SJSA1 (cell line): ENCODE measurements at places on chromosomes 11 and 22. TPM values are rescaled to one million over a fixed set of nuclear protein-coding genes. Genes with fewer than 3 reads are reported as not detected.

MYBPC3 gene
- total RNA-seq: not detected in 2 replicates

GRCh38 chr22:43885786-43886185 lies 6.0 kb downstream of the PNPLA5 start:
- DNase-seq: no peak

DNA sequence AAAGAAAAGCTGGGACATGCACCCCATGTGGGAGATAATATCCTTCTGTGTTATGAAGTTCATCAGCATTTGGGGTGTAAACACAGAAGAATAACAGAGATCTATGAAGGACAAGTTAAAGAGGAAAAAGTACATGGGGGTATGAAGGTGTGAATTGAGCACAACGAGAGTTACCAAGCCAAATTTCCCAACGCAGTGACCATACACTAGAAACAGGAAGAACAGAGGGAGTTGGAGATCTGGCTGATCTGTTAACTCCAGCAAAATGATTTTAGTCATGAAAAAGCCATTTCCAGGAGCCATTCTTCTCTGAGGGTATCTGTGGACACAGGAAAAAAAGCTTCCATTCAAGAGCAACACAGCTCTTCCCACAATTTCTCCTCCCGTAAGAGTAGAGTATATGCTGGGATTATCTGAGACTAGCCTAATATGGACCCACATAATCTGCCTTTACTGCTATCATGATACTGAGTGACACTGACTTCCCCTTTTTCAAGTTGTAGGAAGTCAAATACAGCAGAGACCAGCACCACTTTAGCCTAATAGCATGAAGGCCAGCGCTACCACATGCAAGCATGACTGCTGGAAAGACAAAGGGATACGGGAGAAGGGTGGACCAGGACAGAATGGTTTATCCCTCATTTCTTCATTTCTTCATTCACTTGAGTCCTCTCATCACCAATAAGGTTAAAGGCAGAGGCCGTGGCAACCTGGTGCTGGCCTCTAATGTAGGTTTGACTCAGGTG lies 19.6 kb upstream of the OR8D2 start:
- no peak for DNase-seq

TCF20 gene
- total RNA-seq: 27.7 and 34.1 TPM in 2 replicates

- DNase-seq: no peak
Measured at GRCh38 chr22:38900677-38901076, 28.7 kb upstream of the CBX6 start.

DNA sequence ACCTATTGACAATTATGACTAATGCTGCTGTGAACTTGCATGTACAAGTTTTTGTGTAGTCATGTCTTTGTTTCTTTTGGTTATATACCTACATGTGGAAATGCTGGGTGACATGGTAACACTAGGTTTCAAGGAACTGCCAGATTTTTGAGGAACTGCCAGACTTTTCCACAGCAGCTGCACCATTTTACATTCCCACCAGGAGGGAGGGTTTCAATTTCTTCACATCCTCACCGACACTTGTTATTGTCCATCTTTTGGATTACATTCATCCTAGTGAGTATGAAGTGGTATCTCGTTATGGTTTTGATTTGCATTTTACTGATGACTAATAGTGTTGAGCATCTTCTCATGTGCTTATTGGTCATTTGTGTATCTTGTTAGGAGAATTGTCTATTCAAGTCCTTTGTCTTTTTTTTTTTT lies 13.3 kb downstream of the CLDN5 start:
- DNase-seq: no peak

CD248 gene
- total RNA-seq: 576 and 629 TPM in 2 replicates

GSTP1 gene
- total RNA-seq: 2,425 and 2,720 TPM in 2 replicates

GRCh38 chr11:102237096-102237735 lies 80.1 kb upstream of the BIRC3 start:
- DNase-seq: no peak

DNA sequence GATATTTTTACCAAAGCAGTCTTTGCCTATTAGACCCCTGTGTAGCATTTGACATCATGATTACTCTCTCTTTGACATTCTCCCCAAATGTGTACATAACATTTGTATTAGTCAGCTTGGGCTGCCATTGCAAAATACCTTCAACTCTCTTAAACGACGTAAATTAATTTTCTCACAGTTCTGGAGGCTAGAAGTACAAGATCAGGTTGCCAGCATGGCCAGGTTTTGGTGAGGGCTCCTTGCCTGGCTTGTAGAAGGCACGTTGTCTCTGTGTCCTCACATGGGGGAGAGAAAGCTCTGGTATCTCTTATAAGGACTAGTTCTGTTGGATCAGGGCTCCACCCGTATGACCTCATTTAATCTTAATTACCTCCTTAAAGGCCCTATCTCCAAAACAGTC lies 12.3 kb upstream of the DLAT start:
- no peak for DNase-seq

GAS2 gene
- total RNA-seq: 1.8 and 2.0 TPM in 2 replicates

- DNase-seq: no peak
Measured at GRCh38 chr11:4881188-4881587, 512 bp upstream of the OR51T1 start.

ANGPTL5 gene
- total RNA-seq: not detected in 2 replicates

DNA sequence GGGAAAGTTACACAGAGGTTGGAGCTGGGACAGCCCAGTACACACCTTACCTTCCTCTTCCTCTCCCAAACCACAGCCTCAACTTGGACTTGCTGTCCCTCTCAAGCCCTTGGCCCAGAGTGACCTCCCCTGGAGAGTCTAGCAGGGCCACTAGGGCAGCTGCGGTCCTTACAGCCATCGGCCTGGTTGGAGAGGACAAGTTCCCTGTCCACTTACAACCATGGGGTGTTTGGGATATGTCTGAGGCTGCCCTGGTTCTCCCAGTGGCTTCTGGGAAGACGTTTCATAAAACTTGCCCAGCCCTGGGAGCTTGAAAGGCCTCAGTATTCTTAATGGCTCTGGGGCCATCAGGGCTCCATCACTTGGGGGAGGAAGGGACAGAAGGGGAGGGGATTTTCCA lies 13.1 kb upstream of the DGKZ start:
- DNase-seq: no peak

DNA sequence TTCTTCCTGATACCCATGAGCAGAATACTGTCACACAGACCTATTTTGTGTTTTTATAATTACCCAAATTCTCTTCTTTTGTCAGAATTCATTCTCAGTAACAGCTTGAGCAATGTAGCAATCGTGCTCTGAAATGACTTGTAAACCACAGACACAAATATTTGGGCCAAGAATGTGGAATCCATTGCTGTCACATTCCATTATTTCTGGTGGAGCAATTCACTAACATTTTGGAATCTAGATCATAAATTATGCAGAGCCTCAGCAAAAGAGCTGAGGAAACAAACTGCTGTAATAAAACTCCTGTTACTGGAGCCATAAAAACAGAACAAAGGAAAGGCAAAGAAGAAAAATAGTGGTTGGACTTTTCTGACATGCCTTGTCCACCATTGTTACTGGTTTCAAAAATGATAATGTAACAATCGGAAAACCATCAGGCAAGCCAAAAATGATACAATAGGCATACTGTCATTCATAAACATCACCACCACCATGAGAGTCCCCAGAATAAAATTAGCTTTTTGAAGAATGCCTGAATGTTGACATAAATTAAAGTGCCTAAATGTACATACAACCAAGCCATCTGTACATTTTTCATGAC lies 223.4 kb upstream of the PITPNB start:
- peak; percentile 51 for DNase-seq

GRCh38 chr22:30276039-30276438 lies 9.4 kb upstream of the OSM start:
- DNase-seq: no peak

- no peak for DNase-seq
Measured at GRCh38 chr22:26579331-26579886, 10.5 kb downstream of the TPST2 start.

- DNase-seq: no peak
Measured at GRCh38 chr11:36487619-36488018, 22.5 kb downstream of the TRAF6 start.

GLYAT gene
- total RNA-seq: not detected in 2 replicates

FOXR1 gene
- total RNA-seq: not detected in 2 replicates

DNA sequence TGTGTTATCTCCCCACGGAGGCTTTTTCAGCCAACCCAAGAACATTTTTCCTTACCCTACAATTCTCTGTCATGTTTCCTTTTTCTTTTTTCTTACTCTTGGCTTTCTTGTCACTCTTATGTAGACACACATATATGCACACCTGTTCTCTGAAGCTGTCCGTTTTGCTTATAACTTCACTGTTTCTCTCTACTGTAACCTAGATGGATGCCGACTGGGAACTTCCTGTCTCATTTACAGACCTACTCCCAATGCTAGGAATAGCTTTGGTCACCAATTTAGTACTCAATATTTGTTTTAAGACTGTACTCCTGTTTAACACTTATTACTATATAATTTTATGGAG lies 9.9 kb upstream of the CASP12 start:
- no peak for DNase-seq

DAGLA gene
- total RNA-seq: 2.6 TPM in 2 replicates

TMEM86A gene
- 0.32 TPM in 1 of 2 replicates, not detected in the other for total RNA-seq

- no peak for DNase-seq
Measured at GRCh38 chr11:125129316-125129993, 18.0 kb upstream of the TMEM218 start.

DNA sequence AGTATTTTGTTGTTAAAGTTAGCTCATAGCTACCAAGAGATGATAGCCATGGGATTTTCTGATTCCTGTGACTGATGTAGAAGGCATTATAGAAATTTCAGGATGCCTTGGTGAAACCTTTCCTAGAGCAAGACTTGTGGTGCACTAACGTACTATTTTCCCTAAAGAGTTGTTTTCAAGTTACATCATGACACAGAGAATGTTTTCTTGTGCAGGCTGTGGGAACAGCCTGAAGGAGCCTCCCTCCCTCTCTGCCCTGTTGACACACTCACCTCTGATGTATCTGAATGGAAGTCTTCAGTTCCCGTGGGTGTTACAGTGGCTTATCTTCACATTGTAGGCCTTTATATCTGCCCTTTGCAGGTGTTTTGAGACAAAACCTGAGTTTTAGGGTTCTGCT lies 121.6 kb downstream of the LDLRAD3 start:
- no peak for DNase-seq

IRF7 gene
- 4.3 and 5.9 TPM in 2 replicates for total RNA-seq

DNA sequence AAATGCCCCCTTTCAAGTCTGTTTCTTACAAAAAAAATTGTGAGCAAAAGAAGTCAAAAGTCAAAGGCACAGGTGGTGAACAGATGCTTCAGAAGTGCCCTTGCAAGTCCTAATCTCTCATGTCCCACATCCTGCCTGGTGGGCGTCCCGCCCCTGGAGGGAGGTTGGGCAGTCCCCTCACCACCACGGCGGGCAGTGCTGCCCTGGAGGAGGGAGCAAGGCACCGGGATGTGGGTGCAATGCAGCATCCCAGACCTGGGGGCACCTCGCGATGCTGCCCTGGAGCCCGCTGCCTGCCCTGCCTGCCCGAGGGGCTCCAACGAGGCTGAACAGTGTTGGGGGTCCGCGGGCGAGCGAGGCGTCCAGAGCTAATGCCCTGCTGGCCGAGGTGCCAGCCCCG lies 15.9 kb downstream of the MRGPRG start:
- no peak for DNase-seq

DNA sequence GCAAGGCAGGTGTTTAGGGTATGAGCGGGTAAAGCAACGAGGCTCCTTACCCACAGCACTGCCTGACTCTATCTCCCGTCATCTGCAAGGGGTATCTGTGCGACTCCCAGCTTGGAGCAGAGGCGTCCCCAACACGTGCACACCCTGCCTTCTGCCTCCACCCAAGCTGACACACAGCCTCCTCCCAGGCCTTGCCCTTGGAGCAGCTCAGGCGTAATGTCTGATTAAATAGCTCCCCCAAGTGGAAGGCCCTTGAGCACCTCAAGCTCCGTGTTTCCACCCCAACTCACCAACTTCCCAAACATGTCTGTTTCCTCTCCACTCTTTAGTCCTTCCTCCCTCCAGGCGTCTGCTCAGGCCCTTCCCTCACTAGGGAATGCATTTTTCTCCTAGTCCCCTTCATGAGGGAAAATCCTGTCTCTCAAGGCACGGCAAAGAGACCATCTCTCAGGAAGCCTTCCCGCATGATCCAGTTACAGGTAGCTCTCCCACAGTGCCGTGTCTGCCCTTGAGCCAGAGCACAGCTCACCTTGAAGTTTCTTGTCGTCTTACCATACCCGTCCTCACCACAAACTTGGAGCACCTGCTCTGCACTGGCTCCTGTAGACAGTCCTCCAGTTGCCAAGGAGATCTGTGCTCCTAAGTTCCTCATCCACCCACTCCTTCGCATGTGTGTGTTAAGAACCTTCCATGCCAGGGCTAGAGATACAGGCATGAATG lies 15.8 kb downstream of the CYB5R2 start:
- DNase-seq: peak; percentile 48

DNA sequence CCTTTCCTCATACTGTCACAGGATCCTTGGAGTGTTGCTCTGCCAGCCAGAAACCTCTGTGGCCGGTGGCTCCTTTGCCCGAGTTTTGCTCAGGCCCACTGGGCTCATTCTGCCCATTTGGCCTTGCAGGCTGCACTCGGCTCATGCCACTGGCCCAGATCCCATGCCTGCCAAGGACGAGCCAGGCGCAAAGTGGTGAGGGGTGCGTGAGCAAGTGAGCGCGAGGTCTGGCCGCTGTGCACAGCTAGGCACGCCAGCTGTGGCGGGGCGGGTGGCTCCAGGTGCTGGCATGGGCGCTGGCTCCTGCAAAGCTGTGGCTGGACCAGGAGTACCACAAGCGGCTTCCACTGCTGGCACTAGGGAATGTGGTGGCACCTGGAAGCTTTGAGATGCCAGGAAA lies 2.8 kb upstream of the RNF141 start:
- DNase-seq: no peak

DNA sequence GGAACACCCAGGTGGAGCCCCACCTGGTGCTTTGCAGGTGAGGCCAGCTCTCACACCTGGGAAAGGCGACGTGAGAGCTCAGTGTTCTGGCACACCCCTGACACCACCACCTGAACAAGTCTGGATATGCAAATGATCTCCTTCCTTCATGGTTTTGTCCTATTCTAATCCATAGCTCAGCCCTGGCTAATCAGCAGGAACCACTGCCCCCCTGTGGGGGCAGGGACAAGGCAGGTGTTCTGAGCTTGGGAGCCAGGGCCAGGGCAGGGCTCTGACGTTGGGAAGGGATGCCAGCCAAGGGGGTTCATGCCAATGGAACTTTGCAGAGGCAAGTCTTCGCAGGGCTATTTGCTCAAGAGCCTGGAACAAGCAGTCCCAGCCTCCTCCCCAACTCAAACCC lies 144.2 kb downstream of the TRIM29 start:
- DNase-seq: no peak

DNA sequence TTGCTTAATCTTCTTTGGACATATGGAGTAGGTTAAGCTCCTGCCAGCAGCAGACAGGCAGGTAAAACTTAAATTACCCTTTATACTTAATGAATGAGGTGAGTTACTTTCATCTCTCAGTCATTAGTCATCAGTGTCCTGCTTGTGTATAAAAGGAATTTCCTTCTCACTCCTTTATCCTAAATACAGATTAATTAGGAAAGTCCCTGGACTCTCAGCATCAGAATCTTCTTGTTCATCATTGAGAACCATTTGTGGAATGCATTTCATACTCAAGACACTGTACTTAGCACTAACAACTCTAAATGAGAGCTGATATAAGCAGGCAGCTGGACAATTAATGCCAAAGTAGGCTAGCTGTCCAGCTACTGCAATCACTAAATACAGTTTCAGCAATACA lies 630.4 kb downstream of the METTL15 start:
- DNase-seq: peak; percentile 8

- DNase-seq: no peak
Measured at GRCh38 chr11:75571625-75572024, 9.6 kb downstream of the SERPINH1 start.

CASP5 gene
- total RNA-seq: not detected in 2 replicates
